ENCODE measurements at places on chromosomes 3 and 15.

DNA sequence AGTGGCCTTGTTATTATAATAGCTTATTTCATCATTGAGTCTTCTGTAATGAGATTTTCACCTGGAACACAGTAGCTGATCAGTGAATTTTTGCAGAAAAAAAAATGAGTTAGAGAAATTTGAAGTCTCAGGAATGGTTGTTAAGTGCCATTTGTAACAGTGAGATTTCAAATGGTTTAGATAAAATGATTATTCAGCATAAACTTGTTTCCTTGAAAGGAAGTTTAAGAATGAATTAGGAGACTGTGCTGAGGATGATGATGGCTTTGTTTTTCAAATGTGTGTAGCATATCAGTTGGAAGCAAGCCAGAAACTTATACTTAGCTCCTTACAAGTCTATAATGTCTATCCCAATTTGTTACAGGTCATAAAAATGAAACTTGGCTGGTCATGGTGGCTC lies 225.1 kb downstream of the LRRC3B start:
- DNase-seq: no peak

- no peak for DNase-seq
Observed at GRCh38 chr3:173351886-173352285, 45.7 kb upstream of the NLGN1 start.

DNA sequence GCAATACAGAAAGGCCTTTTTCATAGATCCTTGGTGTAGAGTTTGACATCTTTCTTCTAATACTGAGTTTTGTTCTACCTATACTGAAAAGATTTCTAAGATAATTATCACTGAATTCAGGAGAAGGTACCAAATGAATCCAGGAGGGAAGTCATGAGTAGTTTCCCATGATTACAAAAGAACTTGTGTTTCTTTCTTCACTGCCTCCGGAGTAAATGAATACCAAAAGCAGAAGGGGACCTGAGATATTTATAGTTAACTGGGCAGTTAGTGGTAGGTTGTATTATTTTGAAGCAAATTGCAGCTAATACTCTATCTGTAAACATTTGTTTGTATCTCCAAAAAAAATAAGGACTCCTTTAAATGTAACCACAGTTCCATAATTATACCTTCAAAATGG lies 175.4 kb downstream of the SUCNR1 start:
- no peak for DNase-seq

GRCh38 chr3:135099734-135100355 lies 304.8 kb downstream of the EPHB1 start:
- DNase-seq: no peak

GRCh38 chr3:176286476-176287085 lies 910.7 kb downstream of the TBL1XR1 start:
- no peak for DNase-seq

- DNase-seq: no peak
Observed at GRCh38 chr3:10475983-10476382, 29.4 kb downstream of the ATP2B2 start.

GRCh38 chr3:32420126-32421038 lies 28.7 kb downstream of the CMTM7 start:
- no peak for DNase-seq

- no peak for DNase-seq
Observed at GRCh38 chr3:57086201-57086600, 25.7 kb downstream of the SPATA12 start.

- DNase-seq: no peak
Observed at GRCh38 chr3:151276687-151277042, 1.7 kb downstream of the P2RY14 start.

- no peak for DNase-seq
Observed at GRCh38 chr15:45347033-45347432, 31.3 kb downstream of the GATM start.

GRCh38 chr3:82973791-82974190 lies 1212.3 kb upstream of the GBE1 start:
- no peak for DNase-seq

DNA sequence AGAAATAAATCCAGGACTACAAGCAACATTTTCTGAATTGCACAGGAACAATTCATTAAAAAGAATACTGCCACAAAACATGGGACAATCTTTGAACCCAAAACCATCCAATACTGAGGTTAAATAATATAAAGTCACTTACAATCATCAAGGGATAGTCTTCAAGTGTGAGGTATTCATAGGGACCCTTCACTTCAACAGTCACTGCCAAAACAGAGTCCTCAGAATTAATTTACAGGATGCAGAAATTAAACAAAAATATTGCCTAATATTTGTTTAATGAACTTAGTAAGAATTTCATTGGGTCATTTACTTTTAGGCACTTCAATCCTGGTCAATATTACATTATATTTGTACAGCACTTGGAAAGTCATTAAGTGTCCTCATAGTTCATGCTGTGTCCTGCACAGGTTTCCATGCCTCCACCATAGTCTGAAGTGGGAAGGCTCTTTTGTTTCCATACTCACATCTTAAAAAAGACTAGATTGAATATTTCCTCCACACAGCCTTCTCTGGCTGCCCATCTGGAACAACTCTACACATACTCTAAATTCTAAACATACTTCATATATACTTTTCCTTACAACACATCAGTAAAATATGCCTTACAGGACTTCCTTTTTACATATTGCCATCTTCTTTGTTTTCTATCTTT lies 31.6 kb upstream of the VPS39 start:
- no peak for DNase-seq

DNA sequence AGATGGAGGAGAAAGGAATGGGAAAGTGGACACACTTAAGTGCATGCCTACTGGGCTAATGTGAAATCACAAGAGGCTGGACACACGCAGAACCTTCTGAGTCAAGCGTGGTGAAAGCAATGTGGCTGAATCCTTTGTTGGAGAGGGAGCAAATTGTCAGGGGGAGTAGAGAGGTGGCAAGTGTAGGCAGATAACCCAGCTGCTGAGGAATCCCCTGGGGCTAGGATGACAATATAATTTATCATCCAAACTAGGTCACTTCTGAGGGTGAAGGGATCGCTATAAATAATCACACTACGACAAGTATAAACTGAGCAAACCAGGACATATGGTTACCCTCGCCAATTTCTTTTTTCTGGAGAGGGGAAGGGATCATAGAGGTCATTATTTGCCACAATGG lies 28.7 kb downstream of the TAMM41 start:
- DNase-seq: no peak

- no peak for DNase-seq
Observed at GRCh38 chr3:112746675-112747280, 99.9 kb downstream of the CD200R1L start.

- no peak for DNase-seq
Observed at GRCh38 chr3:194092881-194093301, 43.1 kb upstream of the HES1 start.

GRCh38 chr15:41285285-41285684 lies 47.1 kb downstream of the OIP5 start:
- no peak for DNase-seq

GRCh38 chr3:154324919-154325318 lies 632 bp upstream of the DHX36 start:
- DNase-seq: no peak

GRCh38 chr15:73196113-73196512 lies 143.8 kb downstream of the NEO1 start:
- DNase-seq: no peak

DNA sequence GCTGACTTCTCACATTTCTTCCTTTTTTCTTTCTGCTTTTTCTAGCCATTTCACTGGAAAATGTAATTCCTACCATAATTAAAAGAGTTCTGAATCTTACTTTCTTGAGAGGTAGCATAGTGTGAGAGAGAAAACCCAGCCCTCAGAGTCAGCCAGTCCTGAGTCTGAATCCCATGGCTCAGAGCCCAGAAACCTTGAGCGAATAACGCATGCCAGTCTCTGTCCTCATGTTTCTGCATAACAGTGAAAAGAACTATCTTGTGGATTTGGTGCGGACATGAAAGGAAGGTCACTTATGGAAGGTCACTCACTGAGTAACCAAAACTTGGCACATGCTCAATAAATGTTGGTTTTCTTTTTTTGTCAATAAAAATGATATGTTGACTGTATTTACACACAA lies 29.3 kb upstream of the SLCO3A1 start:
- no peak for DNase-seq

GRCh38 chr15:80920271-80920699 lies 69.3 kb downstream of the MESD start:
- no peak for DNase-seq

GRCh38 chr3:127002195-127003174 lies 19.6 kb downstream of the PLXNA1 start:
- DNase-seq: no peak

DNA sequence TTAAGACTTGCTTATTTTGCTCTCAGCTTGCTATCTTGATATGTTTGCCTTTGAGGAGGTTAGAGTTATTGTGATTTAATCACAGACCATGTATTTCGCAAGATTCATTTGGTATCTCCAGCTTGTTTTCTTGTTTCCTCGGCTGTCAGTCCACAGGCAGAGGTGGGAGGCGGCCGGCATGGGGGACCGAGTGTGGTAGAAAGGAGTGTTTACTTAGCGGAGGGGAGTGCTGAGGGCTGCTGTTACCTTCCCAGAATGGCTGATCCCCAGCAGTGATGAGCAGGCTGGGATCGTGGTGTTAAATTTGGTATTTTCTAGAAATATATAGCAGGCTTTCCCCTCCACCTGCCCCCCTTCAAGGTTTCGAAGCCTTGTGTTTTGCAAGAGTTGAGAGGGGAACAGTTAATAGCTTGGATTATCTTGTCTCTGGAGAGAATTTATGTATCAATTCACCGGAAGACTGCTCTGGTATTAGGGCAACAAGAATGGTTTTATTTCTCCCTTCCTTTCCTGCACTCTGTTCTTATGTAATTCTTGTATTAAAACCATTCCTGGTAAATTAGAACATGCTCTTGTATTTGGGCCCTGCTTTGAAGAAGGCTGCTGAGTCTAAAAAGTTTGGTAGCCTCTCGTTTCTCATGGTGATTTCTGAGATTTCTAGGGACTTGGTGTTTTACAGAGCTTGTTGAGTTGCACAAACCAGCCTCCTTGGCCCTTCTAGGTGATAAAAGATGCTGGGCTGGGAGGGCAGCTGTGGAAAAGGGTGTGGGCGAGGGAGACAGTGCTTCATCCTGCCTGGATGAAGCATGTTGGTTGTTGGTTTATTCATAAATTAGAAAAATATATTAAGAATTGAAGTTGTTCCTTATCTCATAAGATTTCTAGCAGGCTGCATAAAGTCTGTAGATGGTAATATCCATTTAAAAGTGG lies 151.4 kb downstream of the IGF1R start:
- no peak for DNase-seq

DNA sequence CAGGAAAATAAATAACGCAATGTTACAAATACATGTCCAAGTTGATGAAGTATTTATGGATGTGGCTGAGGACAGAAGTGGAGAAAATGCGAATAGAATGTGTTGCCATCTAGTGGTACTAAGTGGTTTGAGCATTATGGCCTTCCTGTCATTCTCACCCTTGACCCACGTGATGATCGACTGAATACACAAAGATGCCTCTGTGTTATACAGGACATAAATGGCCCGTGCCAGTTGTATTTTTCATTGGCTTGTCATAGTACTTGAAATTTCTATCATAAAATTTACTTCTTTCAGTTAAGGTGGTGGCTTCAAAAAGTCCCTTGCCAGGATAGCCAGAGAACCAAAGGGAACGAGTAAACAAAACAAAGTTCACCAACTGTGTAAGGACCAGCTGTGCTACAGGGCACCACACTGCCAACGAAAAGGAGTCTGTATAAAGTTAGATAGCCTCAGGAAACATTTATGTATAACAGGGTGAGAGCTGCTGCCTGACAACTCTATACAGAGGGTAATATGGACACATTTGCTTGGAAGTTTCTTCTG lies 103.7 kb downstream of the MYH15 start:
- no peak for DNase-seq

GRCh38 chr3:100169201-100169920 lies 55.1 kb upstream of the FILIP1L start:
- DNase-seq: no peak

- DNase-seq: no peak
Observed at GRCh38 chr3:193564012-193564411, 9.3 kb upstream of the ATP13A4 start.

DNA sequence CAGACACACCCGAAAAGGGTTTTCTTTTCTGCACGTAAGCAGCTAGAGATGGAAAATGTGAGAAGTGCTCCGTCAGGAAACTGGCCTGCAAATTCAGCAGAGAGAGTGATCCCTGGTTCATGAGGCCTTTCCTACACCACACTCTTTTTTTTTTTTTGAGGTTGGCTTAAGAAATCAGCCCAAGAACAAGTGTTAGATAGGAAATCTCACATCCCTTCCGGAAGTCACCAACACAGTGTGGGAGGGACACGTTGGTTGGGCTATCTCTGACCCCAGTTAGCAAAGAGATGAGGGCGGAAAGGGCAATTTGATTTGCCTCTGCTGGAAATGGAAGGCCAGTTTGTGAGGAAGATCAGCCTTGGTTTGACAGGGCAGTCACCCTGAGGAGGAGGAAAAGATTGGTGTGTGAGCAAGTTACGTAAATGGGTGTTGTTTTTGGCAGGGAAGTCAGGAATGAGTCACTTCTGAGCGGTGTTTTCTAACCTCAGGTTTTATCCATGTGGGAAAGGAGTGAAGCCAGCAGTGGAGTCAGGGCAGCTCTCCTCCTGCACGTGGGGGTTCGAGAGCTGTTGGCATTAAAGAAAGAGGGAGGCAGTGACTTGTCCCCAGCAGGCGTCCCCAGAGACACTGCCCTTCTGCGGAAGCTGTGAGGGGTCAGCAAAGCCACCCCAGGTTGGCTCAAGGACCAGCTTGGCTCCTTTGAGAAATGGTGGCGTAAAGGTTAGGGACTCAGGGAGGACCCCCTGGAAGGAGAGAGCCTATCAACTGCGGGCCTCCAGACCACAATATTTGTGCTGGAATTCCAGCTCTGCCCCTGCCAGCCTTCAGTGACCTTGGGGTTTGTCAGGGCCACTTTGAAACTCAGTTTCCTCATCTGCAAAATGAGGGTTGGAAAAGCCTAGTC lies 237.6 kb upstream of the BHLHE40 start:
- no peak for DNase-seq

GRCh38 chr15:80777137-80777536 lies 2.0 kb upstream of the CEMIP start:
- DNase-seq: no peak

DNA sequence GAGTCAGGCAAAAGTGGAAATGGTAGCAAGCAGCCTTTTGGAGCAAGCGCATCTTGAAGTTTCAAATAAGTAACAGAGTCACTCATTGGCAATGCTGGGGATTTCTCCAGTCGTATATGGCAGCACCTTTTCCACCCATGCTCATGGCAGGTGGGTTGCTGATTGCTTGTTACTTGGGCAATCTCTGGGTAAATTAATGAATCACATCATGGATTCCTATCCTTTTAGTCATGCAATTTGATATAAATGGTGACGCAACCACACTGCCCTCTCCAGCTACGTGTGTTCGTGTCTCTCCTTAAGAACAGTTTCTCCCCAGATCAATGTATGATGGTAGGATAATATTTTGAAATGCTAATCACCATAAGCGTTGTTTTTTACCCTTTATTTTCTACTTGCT lies 339.9 kb upstream of the KCNH8 start:
- no peak for DNase-seq
